ENCODE measurements at places on chromosomes 4 and X.

DNA sequence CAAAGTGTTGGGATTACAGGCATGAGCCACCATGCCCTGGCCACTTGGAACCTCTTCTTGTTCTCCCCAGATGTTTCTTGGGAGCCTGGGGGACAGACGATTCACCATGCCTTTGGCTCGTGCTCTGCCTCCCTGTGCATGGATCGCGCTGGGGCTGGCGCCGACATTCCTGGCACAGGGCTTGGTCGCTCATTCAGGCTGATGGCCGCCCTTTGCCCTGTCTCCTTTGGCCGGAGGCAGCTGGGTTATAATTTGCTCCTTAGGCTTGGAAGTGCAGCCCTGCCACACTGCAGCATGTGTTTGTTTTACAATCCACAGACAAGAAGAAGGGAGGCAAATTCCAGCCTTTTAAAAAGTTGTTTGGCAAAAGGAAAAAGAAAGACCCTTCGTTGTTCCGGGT lies 115.3 kb downstream of the AASDH start:
- no peak for DNase-seq

GRCh38 chrX:41338436-41338835 lies 4.5 kb downstream of the DDX3X start:
- no peak for DNase-seq

- no peak for DNase-seq
Measured at GRCh38 chr4:37936889-37937498, 23.2 kb upstream of the PTTG2 start.

GRCh38 chr4:184831153-184831552 lies 5.4 kb upstream of the ACSL1 start:
- no peak for DNase-seq

GRCh38 chr4:81467672-81467964 lies 4.1 kb downstream of the RASGEF1B start:
- DNase-seq, result no peak

Measured in fibroblast of skin of scalp (primary cell).